Dermis microvascular lymphatic vessel endothelial cell (primary cell): ENCODE measurements at places on chromosomes 4 and X.
A peak's percentile ranks its signal among the peaks of the same experiment; 100 is the strongest.

DNA sequence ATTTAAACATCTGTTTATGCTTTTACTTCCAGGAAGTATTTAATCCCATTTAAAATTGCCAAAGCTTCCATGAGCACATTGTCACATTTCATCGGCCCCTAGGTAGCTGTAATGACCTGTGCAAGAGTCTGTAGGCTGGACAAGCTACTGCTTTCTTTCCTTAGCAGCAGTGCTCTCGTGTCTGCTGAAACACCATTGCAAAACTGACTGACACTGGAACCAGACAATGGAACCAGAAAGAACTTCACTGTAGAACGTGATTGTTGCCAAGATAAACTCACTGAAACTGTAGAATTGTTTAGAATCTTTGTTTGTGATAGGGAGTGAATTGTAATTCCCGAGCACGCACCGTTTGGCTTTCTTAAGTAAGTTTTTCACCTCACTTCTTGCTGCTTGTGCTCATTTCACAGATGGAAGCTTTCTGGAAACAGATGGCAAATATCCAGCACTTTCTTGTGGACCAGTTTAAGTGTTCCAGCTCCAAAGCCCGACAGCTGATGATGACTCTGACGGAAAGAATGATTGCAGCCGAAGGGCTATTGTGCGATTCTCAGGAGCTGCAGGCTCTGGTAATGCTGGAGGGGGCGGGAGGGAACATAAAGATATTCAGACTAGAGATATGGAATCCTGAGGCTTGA lies 36.9 kb downstream of the EVC start:
- DNase-seq, result peak; percentile 95

- no peak for DNase-seq
Observed at GRCh38 chr4:109186458-109186945, 116.0 kb downstream of the COL25A1 start.

DNA sequence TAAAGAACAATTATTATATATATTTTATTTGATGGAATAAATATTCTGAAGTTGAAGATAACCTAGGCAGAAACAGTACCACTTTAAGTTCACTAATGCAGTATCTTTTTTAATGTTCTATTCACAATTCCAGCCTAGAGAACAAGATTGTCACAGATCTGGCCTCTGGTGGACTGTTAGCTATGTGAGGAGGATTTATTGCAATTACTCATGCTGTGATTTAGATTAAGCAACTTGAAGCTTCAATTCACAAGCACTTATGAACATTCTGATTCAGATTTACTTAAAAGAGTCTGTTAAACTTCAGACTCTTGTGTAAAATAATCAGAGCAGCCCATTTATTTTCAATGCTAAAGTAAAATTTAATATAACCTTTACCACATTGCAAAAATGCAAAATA lies 1489.8 kb downstream of the STIM2 start:
- no peak for DNase-seq

DNA sequence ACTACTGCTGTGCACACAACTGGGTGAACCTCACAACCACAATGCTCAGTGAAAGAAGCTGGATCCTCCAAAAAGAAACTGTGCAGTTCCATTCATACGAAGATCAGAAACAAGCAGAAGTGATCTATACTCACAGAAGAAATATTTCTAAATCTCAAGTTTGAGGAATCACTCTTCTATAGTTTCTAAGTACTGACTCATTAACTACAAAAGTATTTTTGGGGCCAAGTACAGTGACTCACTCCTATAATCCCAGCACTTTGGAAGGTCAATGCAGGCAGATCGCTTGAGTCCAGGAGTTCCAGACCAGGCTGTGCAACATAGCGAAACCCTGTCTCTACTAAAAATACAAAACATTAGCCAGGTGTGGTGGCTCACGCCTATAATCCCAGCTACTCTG lies 51.3 kb upstream of the RELL1 start:
- no peak for DNase-seq

DNA sequence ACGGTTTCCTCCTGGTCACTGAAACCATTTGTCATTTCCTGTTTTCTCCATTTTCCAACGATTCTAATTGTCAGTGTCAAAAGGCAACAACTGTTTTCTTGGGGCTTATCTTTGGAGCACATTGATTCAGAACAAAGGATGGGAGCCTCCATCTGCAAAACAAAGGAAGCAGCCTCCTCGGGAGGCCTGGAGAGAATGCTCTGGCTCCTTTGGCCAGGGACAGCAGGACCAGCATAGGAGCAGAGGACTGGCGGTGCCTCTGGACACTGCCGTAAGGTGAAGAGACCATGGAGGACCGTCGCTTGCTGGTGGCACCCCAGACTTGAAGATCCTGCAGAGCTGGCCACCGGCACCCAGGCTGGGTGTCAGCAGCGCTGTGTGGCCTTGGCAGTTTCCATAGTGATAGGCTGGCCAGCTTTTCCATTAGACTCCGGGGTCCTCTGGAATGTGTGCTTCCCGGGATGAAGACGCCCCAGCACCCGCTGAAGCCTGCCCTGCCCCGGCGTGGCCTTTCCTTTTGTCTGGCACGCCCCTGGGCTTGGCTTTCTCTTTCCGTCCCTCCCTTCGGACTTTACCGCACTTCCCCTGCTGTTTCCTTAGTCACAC lies 61.1 kb upstream of the MTM1 start:
- DNase-seq, result peak; percentile 64
